ENCODE measurements at places on chromosomes 4 and X.

- no peak for DNase-seq
These were observed 552.9 kb upstream of the PABPC4L start for GRCh38 chr4:134754301-134755019.

DNA sequence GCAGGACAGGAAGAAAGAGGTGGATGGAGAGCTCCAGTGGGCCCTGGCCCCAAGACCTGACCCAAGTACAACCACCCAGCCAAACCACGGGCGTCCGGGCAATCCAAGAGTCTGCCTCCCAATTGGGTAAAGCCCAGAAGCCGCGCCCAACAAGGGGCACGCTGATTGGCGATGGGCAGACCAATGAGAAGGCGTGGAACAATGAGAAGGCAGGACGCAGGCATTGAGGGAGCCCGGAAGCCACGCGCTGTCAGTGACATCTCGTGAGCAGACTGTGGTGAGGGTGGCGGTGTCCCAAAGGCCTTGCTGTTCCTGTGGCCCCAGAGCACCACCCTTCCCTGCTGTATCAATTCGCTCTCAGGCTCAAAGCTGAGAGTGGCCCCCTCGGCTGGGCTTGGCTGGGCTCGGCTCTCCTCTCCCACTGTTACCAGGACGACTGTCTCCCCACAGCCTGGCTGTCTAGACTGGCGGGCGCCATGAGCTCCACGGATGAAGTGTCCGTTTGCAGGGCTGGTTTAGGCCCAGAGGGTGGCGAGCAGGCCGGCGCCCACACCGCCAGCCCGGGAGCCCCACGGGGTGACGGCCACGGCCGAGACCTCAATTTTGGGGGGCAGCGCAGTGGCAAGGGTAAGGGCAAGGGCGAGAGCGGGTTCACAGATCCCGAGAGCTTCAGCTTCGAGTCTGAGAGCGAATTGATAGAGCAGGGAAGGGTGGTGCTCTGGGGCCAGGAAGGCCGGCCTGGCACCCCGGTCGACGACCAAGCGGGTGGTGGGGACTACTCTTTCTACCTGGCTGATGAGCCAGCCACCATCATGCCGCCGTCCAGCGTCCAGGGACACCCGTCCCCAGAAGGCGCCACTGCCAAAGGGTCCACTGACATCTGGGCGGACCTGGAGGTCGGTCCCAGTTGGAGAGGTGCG, at the start of gene LOC101059915:
Gene LOC101059915, plus strand, starts transcription at position 219 of the 920 bp plus-strand sequence.
- DNase-seq: no peak

- DNase-seq: no peak
These were observed 36.5 kb upstream of the CEP135 start for GRCh38 chr4:55912249-55912648.

DNA sequence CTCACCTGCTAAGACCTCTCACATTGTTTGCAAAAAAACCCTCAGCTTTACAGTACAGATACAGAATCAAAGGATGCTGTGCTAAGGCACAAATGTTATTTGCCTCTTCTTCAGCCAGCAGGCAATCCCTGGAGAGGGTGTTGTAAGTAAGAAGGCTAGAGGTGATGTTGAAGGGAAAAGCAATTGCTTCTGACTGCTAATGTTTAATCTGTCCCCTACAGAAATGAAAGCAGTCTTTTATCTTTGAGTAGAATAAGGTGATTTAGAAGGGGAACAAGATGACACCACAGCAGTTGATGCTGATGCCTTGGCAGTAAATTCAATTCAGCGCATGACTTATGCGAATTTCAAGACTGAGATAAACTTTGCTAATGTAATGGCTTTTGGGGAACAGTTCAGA, 1064.8 kb upstream of the IGFBP7 start:
- DNase-seq: no peak

- DNase-seq: peak; percentile 46
These were observed 63.6 kb downstream of the TRIM2 start for GRCh38 chr4:153267890-153268289.

- no peak for DNase-seq
These were observed 60.4 kb downstream of the EFNB1 start for GRCh38 chrX:68889249-68889648.

DNA sequence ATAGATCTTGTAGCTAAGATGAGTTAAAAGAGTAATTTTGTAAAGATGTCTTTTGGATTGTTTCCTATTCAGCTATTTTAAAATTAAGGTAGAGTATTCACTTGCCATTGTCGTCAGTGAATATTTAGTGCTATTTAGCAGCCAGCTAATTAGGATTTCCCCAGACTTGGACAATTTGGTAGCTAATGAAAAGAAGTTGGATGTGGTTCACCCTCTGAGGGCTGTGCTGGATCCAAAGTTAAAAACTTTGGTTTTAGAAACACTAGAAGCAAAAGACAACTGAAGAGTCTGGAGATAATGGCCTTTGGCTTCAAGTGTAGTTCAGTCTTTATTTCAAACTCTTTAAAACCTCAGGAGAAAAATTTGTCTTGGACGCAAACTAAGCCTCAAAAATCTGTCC, 41.3 kb downstream of the ATG4A start:
- no peak for DNase-seq

DNA sequence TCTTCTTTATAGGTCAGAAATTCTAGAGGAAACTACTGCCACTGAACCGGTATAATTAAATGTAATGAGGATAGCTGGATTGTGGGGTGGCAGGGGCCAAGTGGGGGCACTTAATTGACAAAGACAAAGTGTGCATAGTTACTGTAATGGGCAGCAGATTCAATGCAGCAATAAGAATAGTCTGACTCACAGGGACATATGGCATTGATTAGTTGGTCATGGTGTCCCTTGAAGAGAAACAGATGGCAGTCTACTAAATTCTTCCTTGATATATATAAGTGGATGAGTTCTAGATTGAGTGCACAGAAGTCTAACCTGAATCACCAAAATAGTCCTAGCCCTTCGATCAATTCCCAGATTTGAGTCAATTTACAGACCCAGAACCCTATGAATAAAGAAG, 31.6 kb downstream of the ETDC start:
- DNase-seq: no peak

DNA sequence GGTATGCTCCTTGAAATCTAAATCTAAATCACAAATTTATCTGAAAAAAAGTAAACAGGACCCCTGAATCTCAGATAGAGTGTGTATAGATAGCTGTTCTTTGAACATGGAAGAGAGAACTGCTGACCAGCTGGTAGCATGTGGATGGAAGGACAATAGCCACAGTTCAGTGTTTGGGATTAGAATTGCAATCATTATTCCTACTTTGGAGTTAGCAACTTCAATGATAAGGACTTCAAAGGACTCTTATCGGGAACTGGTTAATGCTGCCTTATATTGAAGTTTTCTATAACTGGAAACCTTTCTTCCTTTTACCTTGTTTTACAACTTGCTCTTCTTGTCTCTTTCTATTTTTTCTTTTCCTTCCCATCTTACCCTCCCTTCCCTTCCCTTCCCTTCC, 5.0 kb downstream of the AFM start:
- no peak for DNase-seq

DNA sequence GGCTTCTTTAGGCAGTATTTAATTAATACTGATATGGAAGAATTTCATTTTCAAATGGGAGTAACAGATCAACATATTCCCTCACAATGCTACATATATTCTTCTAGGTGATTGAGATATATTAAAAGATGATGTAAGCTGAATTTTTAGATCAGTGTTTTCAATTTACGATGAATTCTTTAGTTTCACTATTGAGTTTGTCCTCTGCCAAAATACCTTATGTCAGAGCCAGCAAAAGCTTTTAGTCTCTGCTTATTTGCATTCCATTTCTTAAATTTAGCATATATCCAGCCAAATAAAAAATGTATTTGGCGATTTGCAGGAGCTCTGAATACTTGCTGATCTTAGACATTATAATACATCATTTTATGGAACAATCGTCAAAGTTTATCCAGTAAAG, 144.3 kb downstream of the MOSPD2 start:
- DNase-seq: no peak

DNA sequence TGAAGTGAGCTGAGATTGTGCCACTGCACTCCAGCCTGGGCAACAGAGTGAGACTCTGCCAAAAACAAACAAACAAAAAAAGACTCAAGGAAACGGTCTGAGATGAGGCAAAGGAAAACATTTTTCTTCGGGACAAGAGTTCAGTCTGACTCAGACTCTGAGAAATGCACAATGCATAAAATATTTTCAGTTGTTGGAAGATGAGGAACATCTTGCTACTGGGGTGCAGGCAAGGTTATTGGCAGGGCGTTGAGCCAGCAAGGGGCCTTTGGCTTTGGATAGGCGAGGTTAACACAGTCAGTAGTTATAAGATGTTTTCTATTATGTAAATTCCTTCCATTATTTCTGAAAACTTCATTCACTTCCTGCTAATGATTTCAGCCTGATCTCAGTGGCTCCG, 96.1 kb upstream of the VCX start:
- no peak for DNase-seq

GRCh38 chr4:63556332-63556731, 852.9 kb downstream of the TECRL start:
- DNase-seq: no peak

DNA sequence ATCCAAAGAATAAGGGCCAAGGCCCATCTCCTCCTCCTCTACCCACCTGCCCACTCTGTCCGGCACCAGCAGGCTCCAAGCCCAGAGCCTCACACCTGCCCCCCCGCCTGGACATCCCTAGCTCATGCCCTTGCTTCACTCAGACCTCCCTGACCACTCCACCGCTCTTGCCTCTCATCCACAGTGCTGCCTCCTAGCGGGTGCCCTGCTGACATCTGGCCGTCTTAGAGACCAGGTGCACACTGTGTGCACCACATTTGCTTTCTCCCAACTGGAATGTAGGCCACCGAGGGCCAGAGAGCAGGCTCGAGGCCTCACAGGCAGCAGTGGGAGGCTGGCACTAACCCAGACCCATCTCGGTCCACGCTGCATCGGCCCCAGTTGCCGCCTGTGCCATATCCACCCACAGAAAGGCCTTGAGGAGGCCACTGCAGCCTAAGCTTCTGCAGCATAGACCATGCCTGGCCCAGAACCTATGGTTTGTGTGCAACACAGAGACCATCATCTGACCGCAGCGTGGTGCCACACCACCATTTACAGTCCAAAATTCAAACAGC, 13.5 kb downstream of the LETM1 start:
- no peak for DNase-seq

DNA sequence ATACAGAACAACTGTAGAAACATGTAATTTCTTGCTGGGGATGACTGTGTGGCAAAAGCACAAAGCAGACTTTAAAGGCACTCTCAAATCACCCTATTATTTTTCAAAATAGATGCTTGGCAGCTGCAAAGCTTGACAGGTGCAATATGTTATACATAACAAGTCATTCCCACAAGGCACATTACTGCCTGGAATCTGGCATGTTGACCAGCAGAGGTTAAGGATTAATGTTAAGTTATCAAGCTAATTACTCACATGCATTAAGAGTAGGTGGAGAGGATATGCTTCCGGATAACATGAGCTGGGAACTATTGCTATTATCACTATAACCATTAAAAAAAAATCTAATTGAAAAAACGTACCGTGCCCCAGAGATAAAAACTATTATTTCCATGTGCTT, 17.8 kb downstream of the ANOS1 start:
- no peak for DNase-seq

DNA sequence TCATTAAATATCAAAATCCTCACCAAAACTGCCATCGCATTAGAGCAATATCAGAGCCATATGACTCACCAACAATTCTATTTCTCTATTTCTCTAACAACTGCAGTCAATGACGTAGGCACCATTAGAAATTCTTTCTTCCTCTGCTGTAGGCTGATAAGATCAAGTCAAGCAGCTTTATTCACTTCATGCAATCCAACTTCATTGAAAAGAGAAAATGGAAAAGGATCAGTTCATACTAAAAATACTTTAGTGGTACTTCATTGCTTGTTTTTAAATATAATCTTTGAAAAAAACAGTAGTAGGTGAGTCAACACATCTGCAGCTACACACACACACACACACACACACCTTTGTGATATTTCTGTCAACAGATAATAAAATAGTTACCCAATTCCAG, 345.3 kb upstream of the TENM3 start:
- no peak for DNase-seq

GRCh38 chr4:186806679-186807421, 83.2 kb upstream of the FAT1 start:
- no peak for DNase-seq

- no peak for DNase-seq
These were observed 446.4 kb downstream of the RPA4 start for GRCh38 chrX:97330151-97330550.

- no peak for DNase-seq
These were observed 1233.1 kb downstream of the C4orf33 start for GRCh38 chr4:130329036-130329435.

DNA sequence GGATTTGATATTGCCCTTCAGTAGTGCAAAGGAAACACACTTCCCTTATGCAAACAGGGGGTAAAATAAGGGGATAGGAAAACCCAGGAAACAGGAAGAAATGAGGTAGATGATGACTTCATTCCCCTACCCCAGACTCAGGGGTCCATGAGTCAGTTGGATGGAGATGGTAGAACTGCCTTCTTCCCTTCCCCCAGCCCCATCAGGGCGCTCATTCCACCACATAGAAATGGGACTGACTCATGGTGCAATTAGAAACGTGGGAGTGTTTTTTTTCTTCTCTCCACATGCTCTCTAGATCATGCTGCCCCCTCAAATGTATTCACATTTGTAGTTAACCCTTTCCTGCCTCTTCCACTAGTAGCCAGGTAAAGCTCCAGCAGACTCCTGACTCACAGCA, 23.1 kb upstream of the ARMCX2 start:
- DNase-seq: no peak

DNA sequence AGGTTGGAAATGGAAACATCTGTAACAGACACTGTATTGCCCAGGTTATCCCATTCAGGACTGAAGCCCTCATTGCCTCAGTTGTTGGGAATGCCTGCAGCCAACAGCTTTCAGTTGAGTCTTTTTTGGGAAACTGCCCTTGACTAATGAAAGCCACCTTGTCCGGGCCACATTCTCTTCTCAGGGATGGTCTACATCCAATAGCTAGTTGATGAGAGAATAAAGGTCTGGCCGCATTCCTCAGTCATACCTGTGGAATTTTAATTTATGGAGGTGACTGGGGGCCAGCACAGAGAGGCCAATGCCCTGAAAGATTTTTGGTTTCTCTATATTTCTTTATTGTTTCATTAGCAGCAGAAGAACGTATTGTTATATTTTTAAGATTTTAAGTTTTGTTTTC, 147.6 kb upstream of the MSX1 start:
- no peak for DNase-seq

DNA sequence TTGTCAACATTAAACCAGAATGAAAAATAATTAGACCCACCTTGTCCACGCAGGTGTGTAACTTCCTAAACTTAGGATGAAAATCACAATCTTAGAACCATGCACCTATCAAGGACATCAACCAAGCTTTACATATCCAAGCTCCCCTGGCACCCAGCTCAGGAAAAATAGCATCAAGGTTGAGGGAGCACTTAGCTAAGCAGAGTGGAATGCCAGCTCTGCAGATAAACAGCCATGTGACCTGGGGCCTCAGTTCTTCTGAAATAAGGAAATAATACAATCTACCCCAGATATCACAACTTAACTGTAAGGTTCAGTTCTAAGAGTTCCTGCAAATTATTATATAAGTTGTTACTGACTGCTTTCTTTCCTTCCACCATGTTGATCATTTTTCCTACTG, 64.7 kb downstream of the DHX15 start:
- no peak for DNase-seq
